ENCODE measurements at places on chromosomes 2 and 18.

DNA sequence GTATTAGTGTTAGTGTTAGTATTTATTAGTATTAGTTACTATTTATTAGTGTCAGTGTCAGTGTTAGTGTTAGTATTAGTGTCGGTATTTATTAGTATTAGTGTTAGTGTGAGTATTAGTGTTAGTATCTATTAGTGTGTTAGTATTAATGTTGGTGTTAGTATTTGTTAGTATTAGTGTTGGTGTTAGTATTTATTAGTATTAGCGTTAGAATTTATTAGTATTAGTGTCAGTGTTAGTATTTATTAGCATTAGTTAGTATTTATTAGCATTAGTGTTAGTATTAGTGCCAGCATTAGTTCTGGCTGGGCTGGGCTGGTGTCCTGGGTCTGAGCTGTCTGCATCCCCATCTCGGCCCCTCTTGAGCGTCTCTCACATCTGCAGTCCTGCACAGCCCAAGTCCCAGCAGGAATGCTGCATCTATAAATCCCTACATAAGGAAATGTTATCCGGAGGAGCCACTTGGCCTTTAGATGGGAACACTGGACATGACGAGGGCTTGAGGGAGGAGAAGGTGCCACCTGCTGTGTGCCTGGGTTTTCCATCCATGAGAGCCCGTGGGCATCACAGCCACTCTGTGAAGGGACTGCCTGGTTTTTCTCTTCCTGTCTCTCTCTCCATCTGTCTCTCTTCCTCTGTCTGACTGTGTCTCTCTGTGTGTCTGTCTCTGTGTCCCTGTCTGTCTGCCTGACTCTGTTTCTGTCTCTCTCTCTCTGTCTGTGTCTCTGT lies 33.6 kb downstream of the TWIST2 start:
- no peak for DNase-seq

DNA sequence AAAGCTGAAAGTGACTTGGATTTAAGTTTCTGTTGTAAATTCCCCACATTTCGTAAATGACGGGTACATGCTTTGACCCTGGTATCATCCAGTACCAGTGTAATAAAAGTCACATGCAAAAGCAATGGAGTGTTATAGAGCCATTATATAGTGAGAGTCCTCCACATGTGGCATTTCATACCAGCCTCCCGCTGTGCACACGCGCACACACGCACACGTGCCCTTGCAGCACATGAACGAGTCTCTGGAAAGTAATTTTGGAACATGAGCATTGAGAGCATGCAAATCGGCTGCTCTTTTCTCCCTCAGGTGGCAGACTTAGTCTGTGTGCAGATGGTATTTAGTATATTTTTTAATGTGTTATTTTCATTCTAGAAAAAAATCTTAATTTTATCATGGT lies 198.1 kb downstream of the ZNF407 start:
- no peak for DNase-seq

- DNase-seq = no peak
These were observed 40.3 kb downstream of the CCDC93 start for GRCh38 chr2:117973498-117974082.

DNA sequence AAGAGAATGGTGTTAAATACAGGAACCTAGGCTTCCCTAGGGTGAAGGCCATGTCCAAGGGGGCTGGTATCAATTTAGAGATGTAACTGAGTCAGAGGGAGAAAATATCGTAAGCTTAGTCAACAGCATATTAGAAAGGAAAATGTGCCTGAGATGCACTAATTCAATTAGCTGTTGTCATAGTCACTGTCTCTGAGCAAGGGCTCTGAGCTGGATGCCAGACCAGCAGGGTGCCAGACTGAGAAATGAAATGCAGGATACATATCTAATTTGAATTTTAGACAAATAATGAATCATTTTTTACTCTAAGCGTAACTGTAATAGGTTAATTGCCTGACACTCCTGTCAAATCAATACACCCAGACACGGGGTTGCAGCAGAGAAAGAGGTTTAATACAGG lies 11.4 kb upstream of the SLC35F6 start:
- no peak for DNase-seq

GRCh38 chr2:27009083-27009482 lies 23.7 kb upstream of the TMEM214 start:
- no peak for DNase-seq

DNA sequence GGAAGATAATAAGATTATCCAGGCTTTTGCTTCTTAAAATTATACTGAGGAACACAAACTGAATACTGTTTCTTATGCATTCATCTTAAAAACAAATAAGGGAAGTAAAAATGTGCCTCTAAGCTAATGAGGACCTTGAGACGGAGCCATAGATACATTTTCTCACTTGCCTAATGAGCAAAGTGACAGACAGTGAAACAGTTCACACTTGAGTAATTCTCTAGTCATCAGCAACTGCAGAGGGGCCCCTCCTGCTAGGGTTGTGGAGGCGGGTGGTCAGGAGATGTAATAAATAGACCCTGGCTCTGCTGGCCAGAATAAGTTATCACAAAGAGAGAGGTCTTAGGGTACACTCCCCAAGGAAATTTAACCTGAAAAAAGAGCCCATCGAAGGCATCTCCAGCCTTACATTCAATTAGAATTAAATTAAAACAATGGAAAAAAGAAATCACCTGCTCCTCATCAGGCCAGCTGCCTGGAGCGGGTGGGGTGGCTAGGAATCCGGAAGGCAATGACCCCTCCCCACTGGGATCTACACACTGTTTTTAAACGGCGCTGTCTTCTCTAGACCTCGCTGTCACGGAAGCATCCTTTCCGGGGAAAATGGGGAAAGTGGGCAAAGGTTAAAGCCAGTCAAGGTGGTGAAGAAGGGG lies 32.6 kb upstream of the INSIG2 start:
- DNase-seq = no peak

GRCh38 chr18:286515-287310 lies 18.9 kb upstream of the THOC1 start:
- DNase-seq = no peak

DNA sequence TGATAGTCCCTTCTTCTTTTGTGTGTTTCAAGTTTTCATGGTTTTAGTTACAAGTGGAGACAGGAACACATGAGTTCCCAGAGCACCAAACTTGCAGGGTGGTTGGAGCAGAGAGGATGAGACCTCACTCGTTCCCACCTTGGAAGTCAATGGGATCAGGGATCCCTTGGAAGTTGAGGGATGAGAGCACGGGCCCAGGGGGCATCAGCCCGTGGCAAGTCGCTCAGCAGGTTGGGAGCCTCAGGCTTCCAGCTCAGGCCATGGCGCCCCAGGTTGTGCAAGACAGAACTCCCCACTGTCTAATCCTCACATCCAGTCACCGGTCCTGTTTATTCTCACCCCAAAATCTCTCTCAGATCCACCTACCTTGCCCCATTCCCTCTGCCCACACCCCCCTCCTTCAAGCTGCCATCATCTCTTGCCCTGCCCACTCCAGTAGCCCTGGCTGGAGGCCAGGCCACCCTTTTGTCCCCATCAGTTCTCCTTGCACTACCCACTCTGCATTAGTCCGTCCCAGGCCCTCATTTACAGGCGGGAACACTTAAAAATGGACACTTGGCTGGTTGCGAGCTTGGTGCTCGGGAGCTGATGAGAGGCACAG lies 37.6 kb upstream of the FOSL2 start:
- no peak for DNase-seq

DNA sequence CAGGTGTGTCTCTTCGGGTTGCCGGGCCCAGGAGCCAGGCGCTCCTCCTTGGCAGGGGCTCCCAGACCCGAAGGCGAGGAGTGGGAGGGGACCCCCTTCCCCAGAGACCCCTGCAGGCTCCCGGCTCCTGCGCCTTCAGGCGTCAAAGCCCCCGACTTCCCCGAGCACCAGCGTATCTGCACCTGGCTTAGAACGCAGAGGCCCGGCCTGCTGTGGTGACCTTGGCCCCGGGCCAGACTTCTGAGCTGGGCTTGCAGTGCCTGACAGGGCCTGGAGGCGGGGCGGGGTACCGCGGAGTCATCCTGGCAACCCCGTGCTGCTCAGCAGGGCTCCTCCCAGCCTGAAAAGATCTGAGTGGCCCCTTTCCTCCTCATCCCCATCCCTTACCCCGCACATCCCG lies 27.0 kb downstream of the SKA1 start:
- no peak for DNase-seq

GRCh38 chr18:48459016-48459415 lies 49.8 kb upstream of the ZBTB7C start:
- no peak for DNase-seq

DNA sequence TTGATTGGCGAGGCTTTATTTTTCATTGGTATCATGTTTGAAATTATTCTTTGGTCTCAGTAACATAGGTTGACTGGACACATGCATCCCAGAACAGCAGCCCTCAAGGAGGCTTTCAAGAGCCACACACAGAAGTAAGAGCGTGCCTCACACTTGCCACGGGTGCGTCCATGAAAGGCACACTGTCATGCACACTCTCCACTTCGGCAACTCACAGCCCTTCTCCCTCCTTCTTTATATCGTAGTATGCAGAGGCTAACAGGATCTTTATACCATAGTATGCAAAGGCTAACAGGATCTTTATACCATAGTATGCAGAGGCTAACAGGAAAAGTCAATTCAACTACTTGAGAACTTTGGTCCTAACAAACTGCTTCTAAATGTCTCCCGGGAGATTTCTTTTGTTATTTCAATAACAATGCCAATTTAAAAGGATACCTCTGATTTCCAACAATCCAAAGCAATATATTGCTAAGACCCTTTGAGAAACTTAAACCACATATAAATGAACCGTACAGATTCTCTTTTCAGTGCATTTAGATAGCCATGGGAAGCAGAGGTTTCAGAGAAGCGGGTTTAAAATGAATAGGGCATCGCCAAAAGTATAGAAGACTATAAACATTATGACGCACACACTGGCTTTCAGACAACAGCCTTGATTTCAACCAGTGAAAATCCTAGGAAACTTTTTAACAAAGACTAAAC lies 26.5 kb upstream of the ZNF516 start:
- no peak for DNase-seq

- no peak for DNase-seq
These were observed 14.2 kb upstream of the DSG1 start for GRCh38 chr18:31303771-31304170.

- DNase-seq = no peak
These were observed 34.9 kb downstream of the NOL4 start for GRCh38 chr18:34189656-34190435.

DNA sequence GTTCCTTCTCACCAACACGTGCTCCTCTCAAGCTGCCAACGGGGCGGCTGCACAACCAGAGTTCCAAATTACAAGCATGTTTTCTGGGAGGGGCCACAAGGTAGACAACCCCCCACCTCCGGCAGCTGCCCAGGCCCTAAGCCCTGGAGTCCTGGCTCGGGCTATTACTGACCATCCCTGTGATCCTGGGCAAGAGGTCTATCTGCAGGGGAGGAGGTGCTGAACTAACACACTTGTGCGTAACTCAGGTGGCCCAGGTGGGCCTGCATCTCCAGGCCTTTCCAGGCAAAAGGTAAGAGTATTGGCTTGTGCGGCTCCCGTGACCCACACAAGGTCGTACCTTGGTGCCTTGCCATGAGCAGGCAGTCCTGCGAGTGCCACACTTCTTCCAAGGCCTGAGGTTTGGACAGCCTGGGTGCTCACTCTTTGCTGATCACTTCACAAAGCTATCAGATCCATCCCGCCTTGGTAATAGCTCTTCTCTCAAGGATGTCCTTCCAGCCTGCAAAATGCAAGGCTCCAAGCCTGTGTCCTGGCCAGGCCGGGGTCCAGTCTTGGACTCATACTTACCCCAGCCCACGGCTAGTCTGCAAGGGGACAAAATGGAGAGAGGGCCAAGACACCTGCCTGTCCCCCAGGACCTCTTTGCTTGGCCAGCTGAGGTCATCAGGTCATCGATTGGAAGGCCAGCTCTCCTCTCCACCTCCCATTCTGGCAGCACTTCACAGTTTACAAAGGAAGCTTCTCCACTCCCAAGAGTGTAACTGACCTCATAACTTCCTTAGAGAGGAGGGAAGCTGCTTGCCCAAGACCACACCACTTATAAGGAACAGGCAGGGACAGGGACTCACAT lies 33.9 kb downstream of the ADRA2B start:
- no peak for DNase-seq

GRCh38 chr2:176066645-176067588 lies 16.8 kb downstream of the EVX2 start:
- DNase-seq = no peak

DNA sequence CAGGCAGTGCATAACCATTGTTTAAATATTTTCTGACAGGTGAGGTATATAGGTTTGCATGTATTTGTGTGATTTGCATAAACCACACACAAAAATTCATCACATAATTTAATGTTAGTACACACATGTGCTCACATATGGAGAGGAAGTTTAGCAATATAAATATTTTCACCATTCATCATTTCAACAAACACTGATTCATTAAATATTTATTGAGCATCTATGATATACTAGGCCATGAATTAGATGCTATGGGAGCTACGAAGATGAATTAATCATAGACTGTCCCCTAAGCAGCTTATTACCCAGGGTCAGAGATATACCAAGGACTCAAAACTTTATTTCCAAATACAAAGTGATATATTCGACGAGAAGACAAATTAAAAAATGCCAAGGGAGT lies 311.6 kb upstream of the PIK3C3 start:
- no peak for DNase-seq

- no peak for DNase-seq
These were observed 20.8 kb downstream of the SF3B1 start for GRCh38 chr2:197414039-197414438.

DNA sequence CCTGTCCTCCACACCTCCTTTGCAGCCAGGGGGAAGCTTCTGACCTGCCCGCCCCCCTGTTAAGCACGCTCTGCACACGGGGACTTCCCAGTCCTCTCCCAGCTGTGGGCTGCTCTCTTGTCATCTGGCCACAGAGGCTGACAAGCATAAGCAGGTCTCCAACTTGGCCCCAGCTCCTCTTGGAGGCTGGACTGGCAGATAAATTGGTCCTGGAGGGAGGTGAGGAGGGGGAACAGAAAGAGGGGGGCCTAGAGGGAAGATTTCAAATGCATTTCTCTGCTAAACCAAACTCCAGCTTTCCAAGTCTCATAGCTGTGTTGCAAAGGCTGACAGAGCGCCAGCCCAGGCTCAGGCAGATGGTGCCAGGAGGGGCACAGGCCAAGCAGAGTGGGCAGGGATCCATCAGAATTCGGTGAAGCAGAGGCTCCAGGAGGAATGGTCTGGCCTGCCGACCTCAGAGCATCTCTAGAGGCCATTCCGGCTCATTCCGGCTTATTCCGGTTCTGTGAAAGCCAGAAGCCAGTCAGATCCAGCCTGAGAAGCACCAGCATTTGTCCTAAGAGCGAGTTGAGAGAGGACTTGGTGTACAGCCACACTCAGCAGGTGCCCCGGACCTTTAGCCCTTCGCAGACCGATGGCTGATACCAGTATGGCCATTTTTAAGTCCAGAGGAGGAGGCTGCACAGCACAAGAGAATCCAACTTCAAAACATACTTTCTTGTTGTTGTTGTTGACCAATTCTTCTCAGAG lies 508.9 kb upstream of the MYT1L start:
- no peak for DNase-seq
